ENCODE measurements at places on chromosomes 12 and 14.
A peak's percentile ranks its signal among the peaks of the same experiment; 100 is the strongest.

GRCh38 chr12:122125452-122126341, 47.1 kb downstream of the MLXIP start:
- DNase-seq, result no peak

GRCh38 chr14:33480071-33480886, 470.6 kb downstream of the EGLN3 start:
- DNase-seq, result no peak

DNA sequence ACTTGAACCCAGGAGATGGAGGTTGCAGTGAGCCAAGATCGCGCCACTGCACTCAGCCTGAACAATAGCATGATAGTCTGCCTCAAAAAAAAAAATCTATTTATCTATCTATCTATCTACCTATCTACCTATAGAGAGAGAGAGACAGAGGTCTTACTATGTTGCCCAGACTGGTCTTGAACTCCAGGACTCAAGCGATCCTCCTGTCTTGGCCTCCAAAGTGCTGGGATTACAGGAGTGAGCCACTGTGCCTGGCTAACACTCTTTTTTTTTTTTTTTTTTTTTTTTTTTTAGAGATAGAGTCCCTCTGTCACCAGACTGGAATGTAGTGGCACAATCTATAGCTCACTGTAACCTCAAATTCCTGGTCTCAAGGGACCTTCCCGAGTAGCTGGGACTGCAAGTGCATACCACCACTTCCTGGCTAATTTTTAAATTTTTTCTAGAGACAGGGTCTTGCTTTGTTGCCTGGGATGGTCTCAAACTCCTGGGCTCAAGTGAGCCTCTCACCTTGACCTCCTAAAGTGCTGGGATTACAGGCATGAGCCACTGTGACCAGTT, 1.9 kb downstream of the FAM186A start:
- DNase-seq, result no peak

GRCh38 chr14:89428546-89429198, 11.6 kb upstream of the FOXN3 start:
- no peak for DNase-seq

- peak; percentile 31 for DNase-seq
These were observed 778 bp downstream of the SLC8B1 start for GRCh38 chr12:113333877-113334785.

DNA sequence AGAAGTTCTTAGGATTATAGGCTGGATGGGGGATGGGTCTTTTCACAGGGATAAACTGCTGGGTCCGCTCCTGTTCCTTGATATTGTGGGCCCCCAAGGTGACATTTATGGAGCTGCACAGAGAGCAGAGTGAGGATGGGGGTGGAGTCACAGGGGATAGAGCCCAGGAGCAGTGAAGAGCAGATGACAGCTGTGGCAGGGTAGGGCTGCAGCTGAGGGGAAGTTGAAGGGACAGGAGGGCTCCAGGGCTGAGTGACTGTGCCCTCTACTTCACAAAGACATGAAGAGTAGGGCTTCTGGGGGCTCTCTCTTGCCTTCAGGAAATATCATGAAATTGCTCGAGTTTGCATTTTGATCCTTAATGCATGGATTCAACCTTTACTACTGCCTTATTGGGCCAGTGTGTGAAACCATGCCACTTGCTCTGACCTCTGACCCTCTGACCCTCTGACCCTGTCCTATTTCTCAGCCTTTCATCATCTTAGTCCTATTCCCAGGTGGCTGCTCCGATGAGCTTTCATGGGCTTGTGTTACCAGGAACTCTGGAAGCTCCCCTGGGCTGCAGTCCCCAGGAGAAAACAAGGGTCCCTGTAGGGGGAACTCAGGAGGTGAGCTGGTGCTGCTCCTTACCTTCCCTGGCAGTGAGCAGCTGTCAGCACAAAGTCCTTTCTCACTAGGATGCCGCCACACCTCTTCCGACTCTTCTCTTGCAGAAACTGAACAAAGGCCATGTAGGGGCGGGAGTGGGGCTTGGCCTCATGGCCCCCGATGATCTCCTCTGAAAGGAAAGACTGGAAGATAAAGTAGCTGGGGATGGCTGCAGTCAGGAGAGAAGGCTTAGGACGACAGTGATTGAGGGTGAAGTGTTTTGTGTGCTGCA, 1.6 kb downstream of the GZMH start:
- DNase-seq, result no peak

DNA sequence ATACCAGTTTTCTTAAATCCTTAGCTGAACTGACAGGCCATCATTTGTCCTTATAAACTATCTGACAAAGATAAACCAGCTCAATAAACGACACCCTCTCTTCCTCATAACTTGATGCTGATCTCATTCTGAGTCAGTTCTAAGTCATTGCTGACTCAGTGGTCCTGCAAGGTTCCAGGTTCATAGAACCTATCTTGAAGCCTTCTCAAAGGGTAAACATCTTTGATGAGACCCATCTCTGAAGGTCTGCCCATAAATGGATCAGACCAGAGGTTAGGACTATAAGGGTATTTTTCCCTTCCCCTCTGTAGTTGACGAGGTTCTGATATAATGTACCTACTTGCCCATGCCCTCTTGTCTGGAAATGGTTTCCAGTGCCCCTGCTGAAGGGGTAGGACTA, 11.9 kb downstream of the NAA25 start:
- no peak for DNase-seq

GRCh38 chr12:13101821-13102375, 1.6 kb downstream of the GSG1 start:
- no peak for DNase-seq

DNA sequence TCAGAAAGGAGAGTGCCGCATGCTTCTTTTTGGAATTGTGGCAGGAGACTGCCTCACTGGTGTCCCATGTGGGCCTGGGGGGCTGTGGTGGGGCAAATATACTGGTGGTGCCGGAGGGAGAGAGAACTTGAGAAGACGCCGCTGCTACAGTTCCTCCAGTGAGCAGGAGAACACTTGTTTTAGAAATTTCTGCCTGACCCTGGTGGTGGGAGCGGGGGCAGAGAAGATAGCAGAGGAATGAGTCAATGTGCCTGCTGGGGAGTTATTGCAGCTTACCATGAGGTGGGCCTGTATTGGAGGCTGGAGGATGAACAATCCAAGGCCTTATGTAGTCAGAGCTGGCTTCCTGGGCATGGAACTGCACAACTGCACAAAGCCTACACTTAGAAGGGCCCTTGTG, 211.8 kb downstream of the SNAPC1 start:
- DNase-seq, result no peak

DNA sequence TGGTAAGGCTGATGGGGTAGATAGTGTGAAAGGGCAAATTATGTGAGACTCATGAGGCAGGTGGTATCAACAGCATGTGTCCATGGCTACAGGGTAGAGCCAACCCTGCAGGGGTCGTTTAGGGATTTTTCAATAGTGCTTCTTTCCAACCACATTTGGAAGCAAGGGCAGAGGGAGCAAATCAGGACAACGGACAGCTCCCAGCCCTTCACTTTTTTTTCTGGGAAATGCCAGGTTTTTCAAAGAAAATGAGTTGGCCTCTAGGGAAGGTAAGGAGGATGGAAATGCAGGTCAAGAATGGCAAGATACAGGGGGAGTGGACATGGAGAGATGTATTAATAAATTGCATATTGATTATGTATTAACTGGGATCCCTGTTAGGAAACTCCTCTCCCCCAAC, 4.9 kb upstream of the CMA1 start:
- no peak for DNase-seq

- no peak for DNase-seq
These were observed 11.8 kb upstream of the NUAK1 start for GRCh38 chr12:106150555-106150954.

- DNase-seq, result no peak
These were observed 253.4 kb downstream of the BTG1 start for GRCh38 chr12:91892081-91892855.

- DNase-seq, result peak; percentile 64
These were observed 1.2 kb downstream of the USP30 start for GRCh38 chr12:109053382-109054123.

- DNase-seq, result no peak
These were observed 48.5 kb downstream of the CDC42BPB start for GRCh38 chr14:103008768-103009357.

DNA sequence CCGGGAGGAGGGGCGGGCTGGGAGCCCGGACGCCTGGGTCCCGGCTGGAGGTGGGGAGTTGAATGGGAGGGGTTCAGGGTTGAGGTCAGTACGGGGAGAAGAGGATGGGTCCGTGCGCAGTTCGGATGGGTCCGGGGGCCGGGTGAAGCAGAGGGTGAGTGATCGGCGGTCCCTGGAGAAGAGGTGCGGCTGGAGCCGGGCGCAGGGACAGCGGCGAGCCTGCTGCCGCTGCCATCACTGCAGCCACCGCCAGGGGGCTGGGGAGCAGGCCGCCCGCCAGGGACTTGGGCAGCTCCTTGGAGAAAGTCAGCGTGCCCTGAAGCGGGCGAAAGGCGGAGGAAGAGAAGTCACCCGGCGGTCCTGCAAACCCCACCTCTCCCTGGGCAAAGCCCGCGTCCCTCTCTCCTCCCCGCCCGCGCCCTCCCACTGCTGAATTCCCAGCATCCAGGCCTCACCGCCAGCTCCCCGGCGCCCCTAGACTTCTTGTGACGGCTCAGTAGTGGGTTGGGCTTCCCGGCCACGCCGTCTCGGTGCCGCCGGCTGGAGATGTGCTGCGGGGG, 6.0 kb upstream of the GPR84 start:
- DNase-seq, result no peak

GRCh38 chr14:75050852-75051555, at the start of gene MLH3:
TSS of gene MLH3 (minus strand) at chr14:75051467. CDS start at chr14:75049655, 1,812 bp downstream.
- peak; percentile 81 for DNase-seq

GRCh38 chr12:42923156-42923555, 333.6 kb upstream of the PRICKLE1 start:
- no peak for DNase-seq

DNA sequence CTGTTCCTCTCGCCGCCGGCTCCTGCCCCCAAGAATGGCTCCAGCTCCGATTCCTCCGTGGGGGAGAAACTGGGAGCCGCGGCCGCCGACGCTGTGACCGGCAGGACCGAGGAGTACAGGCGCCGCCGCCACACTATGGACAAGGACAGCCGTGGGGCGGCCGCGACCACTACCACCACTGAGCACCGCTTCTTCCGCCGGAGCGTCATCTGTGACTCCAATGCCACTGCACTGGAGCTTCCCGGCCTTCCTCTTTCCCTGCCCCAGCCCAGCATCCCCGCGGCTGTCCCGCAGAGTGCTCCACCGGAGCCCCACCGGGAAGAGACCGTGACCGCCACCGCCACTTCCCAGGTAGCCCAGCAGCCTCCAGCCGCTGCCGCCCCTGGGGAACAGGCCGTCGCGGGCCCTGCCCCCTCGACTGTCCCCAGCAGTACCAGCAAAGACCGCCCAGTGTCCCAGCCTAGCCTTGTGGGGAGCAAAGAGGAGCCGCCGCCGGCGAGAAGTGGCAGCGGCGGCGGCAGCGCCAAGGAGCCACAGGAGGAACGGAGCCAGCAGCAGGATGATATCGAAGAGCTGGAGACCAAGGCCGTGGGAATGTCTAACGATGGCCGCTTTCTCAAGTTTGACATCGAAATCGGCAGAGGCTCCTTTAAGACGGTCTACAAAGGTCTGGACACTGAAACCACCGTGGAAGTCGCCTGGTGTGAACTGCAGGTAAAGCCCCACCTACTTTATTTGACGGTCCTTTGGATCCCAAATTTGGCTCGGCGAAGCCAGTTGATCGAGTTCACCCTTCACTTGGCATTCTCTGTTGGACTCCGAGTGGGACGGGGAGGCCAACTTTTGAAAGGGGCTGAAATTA, 1.5 kb downstream of the WNK1 start:
- DNase-seq, result peak; percentile 48

DNA sequence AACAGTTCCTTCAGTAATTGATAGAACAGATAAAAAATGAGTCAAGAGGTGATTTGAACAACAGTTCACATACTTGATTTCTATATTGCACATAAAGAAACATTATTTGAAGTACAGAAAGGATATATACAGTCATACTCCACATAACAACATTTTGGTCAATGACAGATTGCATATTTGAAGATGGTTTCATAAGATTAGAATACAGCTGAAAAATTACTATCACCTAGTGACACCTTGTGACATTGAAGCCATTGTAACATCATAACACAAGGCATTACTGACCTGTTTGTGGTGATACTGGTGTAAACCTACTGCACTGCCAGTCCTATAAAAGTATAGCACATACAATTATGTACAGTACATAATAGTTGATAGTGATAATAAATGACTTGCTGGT, 43.1 kb upstream of the ABCC9 start:
- no peak for DNase-seq

Measured in CD4-positive, alpha-beta memory T cell (primary cell).